ENCODE measurements at places on chromosomes 1 and 21. TPM values are rescaled to one million over a fixed set of nuclear protein-coding genes. Genes with fewer than 3 reads are reported as not detected.

Gene C1orf87
- total RNA-seq: not detected

Gene ELAPOR1
- total RNA-seq: not detected

Gene FBXO2
- 15.8 TPM for total RNA-seq

Gene TNFRSF18
- not detected for total RNA-seq

Gene ATP6V0B
- 171 TPM for total RNA-seq

Gene SPATA46
- total RNA-seq: not detected

Gene MMEL1
- total RNA-seq: not detected

Gene CD160
- total RNA-seq: not detected

Gene TRIM67
- total RNA-seq: not detected

Gene PCP4
- total RNA-seq: not detected

Gene ARTN
- total RNA-seq: 26.2 TPM

Gene AUNIP
- 3.0 TPM for total RNA-seq

Gene KRTAP10-11
- not detected for total RNA-seq

Gene SLC44A3
- 3.2 TPM for total RNA-seq

Gene ESRRG
- 47.1 TPM for total RNA-seq

Gene PBX1
- 182 TPM for total RNA-seq

Gene MYBPH
- 1.4 TPM for total RNA-seq

Gene SLC45A1
- total RNA-seq: 0.28 TPM

Gene TNFAIP8L2
- 0.45 TPM for total RNA-seq

Gene ADCY10
- 0.69 TPM for total RNA-seq

Gene FLG2
- not detected for total RNA-seq

Gene PLCH2
- total RNA-seq: 0.33 TPM

Gene FCRLA
- 0.18 TPM for total RNA-seq

Gene LCE1A
- not detected for total RNA-seq

Gene ZMYND12
- 0.39 TPM for total RNA-seq

Gene ITPKB
- 4.5 TPM for total RNA-seq

Gene TNNT2
- 4,623 TPM for total RNA-seq

Gene KRTAP7-1
- total RNA-seq: not detected

Gene FCER1G
- not detected for total RNA-seq

Gene DCST1
- not detected for total RNA-seq

Gene TGFBR3
- total RNA-seq: 5.8 TPM

Gene RNF186
- total RNA-seq: not detected

Gene FMO4
- total RNA-seq: 3.5 TPM
